ENCODE measurements at places on chromosomes 6 and 20.

GRCh38 chr20:23783447-23783846 lies 32.7 kb upstream of the CST1 start:
- no peak for DNase-seq

GRCh38 chr6:90079560-90080490 lies 185.6 kb downstream of the GJA10 start:
- no peak for DNase-seq

DNA sequence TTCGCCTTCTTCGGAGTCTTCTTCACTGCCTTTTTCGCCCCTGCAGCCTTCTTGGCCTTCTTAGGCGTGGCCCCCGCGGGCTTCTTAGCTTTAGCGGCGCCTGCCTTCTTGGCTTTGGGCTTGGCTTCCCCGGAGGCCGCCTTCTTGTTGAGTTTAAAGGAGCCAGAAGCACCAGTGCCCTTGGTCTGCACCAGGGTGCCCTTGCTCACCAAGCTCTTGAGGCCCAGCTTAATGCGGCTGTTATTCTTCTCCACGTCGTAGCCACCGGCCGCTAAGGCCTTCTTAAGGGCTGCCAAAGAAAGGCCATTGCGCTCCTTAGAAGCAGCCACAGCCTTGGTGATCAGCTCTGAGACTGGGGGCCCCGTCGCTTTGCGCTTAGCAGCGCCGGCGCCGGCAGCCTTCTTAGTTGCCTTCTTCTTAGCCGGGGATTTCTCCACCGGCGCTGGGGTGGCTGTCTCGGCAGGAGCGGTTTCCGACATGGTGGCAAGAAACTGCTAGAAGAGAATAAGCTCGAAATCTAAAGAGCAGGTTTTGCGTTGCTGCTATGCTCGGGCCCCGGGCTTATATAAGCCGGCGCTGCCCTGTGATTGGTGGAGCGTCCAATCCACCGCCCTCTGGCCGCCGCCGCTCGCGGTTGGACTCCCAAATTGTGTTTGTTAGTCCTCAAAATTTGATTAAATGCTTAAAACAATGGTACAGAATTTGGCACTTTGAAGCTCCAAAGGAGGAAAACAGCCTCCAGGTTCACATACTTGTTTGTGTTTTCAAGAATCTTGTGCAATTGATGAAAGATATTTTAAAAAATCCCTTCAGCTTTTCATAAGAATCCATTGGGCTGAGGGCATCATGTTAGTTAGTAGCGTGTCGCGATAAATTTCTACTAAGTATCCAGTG lies 44.9 kb downstream of the OR2B2 start:
- DNase-seq, result peak; percentile 86

DNA sequence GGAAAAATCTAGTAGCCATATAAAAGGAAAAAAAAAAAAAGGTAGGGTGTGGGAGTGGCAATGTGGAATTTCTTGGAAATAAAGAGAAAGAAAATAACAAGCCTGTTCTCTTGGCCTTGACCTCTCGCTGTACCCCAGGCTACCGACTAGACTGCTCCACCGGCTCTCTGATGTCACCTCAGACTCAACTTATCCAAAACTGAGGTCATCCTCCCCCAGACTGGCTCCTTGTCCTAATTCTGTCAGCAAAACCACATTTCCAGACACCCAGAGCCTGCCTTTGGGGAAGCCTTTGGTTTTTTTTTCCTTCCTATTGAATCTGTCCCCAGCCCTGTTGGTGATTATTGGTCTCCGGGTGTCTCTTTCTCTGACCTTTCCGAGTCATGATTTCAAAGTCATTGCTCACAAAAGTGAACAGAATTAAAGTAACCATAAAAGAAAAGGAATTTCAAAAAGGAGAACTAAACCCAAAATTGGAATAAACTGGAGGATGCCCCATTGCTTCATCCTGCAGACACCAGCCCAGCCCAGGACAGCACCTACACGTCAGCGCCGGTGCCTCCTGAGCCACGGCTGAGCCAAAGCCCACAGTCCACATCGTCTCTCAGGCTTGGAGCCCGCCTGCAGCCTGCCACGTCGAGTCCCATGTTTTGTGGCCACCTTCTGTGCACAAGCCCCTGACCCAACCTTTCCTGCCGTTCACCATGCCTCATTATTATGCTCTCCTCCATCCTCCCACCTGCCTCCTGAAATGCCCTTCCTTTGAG lies 170.7 kb downstream of the MYLK4 start:
- DNase-seq, result no peak

DNA sequence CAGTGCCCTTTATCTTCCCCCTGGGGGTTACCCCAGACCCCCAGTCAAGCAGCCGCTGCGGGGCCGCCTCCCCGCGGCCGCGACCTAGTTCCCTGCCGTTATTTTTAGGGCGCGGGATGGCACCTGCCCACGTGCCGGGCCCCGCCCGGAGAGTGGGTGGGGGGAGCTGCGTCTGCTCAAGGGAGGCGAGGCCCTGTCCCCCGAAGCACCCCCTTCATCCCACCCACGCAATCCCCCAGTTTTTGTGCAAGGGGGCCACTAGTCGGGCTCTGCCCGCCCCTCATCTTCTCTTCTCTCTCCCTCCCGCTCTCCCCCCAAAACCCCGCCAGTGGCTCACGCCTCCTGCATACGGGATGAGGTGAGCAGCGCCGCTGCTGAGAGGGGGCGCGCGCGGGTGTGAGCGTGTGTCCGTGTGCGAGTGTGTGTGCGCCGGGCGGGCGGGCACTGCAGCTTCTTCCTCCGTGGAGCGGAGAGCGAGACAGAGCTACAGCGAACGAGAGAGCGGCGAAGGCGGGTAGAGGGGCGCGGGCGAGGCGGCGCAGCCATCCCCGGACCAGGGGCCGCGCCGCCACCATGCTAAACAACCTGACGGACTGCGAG lies at the start of gene SLC12A5:
Gene SLC12A5, plus strand, starts transcription at position 444 of the 600 bp plus-strand sequence. Its CDS starts 130 bp downstream, at position 574.
- DNase-seq, result no peak

GRCh38 chr20:6966721-6967120 lies 199.2 kb downstream of the BMP2 start:
- no peak for DNase-seq

GRCh38 chr20:31840906-31841816 lies 4.2 kb downstream of the FOXS1 start:
- no peak for DNase-seq

DNA sequence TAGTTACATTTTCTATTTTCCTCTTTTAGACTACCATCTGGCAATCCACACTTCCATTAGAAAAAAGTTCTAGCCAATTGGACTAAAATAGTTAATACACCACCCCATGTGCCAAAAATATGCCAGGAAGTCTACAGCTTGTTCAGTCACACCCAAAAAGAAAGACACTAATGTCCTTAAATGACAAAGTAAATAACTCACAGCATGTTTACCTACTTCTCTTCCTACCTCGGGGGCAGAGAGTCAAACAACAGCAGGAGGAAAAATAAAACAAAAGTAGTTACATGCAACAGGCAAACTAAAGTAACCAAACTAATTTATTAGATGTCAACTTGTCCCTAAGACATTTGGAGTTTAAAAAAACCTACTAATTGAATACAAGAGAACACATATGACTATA lies 57.0 kb downstream of the UBE3D start:
- DNase-seq, result no peak
